ENCODE measurements at places on chromosomes 2 and 18. TPM values are rescaled to one million over a fixed set of nuclear protein-coding genes. Genes with fewer than 3 reads are reported as not detected.

DNA sequence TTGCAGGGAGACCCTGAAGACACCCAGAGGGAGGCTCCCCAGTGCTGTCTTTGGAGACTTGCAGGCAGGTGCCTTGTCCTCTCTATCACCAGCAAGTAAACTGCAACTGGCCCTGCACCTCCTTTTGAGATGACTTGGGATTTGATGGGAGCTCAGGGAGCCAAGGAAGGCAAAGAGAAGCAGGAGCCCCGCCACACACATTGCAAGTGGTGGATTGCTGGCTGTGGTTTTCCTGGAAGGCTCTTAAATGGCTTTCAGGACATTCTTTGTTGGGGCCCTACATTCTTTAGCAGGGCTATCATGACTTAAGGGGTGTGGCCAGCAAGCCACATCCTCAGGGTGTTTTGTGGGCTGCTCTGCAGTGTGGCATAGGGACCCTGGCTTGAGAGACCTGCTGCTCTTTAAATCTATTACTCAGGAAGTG is 39.9 kb upstream of the CDC42EP3 start:
- DNase-seq: peak; percentile 95

DNA sequence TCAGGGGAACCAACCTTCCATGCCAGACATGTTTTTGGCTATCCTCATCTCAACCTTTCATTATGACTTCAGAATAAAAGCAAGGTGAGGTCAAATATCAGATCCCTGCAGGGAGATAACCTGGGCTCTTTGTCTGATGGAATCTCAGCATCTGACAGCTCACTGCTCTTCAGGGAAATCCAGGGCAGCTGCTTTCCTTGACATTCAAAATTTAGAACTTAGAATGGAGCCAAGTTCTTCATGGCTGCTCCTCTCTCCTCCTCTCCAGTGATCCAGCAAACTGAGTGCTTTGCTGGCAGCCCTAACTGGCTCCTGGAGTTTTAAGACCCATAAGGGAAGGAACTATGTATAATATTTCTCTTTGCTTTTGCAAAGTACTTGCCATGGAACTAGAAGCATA is 716.3 kb downstream of the TSN start:
- DNase-seq: no peak

GRCh38 chr2:68487773-68488355 is 20.5 kb downstream of the APLF start:
- DNase-seq: no peak

DNA sequence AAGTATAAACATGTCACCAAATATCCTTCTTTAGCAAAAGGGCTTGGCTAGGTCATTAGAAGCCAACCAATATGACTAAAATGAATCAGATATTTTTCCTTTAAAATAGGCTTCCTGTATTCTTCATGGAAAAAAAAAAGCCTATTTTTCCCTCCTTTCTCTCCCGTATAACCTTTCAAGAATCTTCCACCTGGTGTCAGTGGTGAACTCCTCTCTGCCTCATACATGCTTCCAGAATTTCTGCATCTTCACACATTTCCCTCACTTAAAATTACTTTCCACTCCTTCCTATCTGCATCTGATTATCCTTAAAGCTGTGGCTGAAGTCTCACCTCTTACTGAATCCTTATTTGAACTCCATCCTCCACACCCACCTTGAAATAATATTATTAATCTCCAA is 116.9 kb upstream of the FANCL start:
- no peak for DNase-seq

Gene NGEF
- total RNA-seq: 3.6 TPM

Gene PTPRN
- 3.8 TPM for total RNA-seq

Data from kidney epithelial cell (primary cell).